SK-N-SH treated with all-trans-retinoic acid at 6 μM for 48 hours (cell line): ENCODE measurements at places on chromosomes 4 and X.
A peak's percentile ranks its signal among the peaks of the same experiment; 100 is the strongest.

DNA sequence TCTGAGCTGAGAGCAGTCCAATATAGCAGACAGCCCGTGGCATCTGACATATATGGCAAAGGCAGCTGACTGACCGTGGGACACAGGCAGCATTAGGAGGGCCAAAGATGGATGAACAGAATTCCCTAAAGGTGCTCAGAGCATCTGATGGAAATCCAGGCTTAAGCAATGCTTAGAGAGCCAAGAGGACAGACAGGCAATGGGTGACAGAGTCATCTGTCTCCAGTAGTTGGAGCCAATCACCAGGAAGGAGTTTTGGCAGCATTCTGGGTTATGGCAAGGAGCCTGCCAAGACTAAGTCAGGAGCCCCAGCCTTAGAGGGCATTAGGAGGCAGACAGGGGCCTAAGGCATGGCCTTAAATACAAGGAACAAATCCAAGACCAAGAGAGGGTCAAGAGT lies 153.3 kb upstream of the USP9X start:
- peak; percentile 44 for ATAC-seq

- no peak for ATAC-seq
Observed at GRCh38 chr4:37758226-37758625, 68.3 kb upstream of the PGM2 start.

DNA sequence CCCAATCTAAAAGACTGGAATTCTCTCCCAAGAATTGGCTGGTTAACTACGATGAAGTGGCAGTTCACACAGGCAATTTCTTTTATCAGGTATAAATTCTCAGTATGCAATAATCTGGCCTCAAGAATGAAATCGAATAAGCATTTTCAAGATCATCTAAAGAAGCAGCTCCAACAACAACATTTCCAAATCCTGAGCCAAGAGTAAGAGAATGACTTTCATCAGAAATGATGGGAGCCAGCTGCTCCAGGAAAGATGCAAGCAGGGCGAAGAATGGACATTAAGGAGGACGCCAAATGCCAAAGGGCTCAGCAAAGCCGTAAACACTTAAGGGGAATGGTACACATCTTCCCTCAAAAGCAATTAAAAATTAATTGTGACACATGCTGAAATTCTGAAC lies 12.0 kb downstream of the ADAMTS3 start:
- ATAC-seq = no peak

DNA sequence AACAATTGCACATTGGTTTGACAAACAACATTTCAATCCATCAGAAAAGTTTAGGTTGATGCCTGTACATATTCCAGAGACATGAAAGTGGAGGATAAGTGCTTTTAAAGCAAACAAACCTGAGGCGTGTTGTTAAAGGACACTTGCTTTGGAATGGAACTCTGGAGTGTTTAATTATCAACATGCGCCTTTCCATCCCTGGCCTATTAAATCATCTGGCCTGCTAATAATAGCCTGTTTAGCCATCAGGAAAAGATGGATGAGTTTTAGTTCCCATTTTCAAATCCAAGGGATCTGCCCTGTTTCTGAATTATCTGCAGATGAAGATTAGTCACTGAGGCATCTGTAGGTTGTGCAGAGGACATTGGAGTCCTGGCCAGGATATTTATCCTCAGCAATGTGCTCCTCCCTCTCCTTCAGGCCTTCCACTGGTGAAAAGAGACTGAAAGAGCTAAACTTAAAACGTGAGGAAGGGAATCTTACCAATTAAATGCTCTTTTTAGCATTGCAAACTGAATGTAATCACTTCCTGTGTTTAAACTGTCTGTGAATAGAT lies 388.9 kb downstream of the PPARGC1A start:
- no peak for ATAC-seq

GRCh38 chr4:3762264-3762663 lies 3.9 kb upstream of the ADRA2C start:
- ATAC-seq = no peak
